Activated T-cell treated with anti-CD3 and anti-CD28 coated beads for 4 hours (primary cell): ENCODE measurements at places on chromosomes 1 and 21.

- no peak for DNase-seq
These were observed 1.0 kb upstream of the PRAMEF12 start for GRCh38 chr1:12772520-12772919.

DNA sequence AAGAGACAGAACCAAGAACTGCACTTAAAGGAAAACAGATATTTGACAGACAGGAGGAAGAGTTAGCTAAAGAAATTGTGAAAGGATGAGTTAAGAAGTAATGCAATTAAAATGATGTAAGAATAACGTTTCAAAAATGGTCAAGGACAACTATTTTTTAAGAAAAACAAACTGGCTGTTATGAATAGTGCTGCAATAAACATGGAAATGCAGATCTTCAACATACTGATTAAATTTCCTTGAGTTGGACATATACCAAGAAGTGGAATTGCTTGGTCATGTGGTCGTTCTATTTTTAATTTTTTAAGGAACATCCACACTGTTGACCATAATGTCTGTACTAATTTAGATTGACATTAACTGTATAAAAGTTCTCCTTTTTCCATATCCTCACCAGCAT is 23.1 kb upstream of the PHTF1 start:
- DNase-seq, result no peak

DNA sequence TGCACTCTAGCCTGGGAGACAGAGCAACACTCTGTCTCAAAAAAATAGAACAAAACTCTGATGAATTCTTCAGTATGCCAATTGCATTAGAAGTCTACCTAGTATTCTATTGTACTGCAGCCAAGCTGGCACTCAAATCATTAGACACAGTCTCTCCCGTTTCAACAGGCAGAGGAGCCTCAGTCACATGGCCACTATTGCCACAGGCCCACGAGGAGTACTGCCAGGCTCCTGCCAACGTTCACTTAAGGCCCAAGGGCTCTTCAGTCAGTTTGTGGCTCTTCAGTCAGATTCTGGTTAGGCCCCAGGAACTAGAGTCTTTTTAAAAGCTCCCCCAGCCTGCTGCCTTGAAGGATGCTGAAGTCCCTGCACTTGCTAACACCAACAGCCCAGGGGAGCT is 73.4 kb downstream of the SH3BGR start:
- DNase-seq, result no peak

GRCh38 chr1:183051546-183051945 is 28.3 kb downstream of the LAMC1 start:
- DNase-seq, result no peak

- DNase-seq, result no peak
These were observed 228.2 kb downstream of the DNM3 start for GRCh38 chr1:172069534-172069933.

GRCh38 chr1:147062956-147063355 is 109.3 kb downstream of the PRKAB2 start:
- no peak for DNase-seq
